ENCODE measurements at places on chromosomes 5 and 9.
A peak's percentile ranks its signal among the peaks of the same experiment; 100 is the strongest.

GRCh38 chr5:112479418-112479817 is 60.3 kb upstream of the EPB41L4A start:
- no peak for DNase-seq

GRCh38 chr5:148898413-148899075 is 72.1 kb downstream of the ADRB2 start:
- DNase-seq, result no peak

- DNase-seq, result no peak
These were observed 104.0 kb upstream of the CDKN2B start for GRCh38 chr9:22112870-22113821.

DNA sequence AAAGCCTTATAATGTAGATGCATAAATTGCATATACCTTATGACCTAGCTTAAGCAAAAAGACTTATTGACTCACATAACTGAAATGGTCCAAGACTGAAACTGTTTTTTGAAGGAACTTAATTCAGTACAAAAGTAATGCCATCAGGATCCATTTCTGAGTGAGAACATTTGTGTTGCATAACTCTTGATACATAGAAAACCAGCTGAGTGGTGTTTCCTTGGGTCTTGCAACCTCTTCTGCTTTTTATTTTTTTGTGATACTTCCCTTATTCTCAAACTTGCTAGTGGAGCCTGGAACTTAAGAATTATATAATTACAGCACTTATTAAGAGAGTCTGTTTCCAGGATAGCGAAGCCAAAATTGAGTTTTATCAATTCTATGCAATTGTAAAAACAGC is 272.0 kb downstream of the MAN2A1 start:
- DNase-seq, result no peak

GRCh38 chr5:142845402-142845921 is 75.3 kb downstream of the ARHGAP26 start:
- peak; percentile 17 for DNase-seq

DNA sequence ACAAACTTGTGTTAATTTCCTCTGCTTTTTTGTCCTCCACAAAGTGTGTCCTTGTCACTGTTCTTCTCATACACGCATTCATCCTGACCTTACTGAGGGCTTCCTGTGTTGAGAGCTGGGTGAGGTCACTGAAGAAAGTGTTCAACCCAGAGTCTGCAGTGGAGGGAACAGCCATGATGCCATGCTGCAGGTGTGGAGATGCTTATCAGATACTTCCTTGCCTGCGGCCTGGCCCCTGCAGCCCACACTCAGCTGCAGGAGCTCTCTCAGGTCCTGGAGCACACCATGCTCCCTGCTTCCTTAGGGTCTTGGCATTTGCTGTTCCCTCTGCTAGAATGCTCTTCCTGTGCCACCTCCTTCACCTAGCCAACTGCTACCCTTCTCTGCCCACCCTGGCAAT is 108.1 kb upstream of the SPRY4 start:
- DNase-seq, result peak; percentile 75

- no peak for DNase-seq
These were observed 66.3 kb downstream of the ANKRD55 start for GRCh38 chr5:56166671-56167385.

All from CD4-positive, alpha-beta T cell treated with Interleukin-17A for 1 hour (primary cell).